Neural crest cell (in vitro differentiated cells): ENCODE measurements at places on chromosomes 12 and 14.

GRCh38 chr14:100069161-100069800 lies 4.1 kb downstream of the EVL start:
- H3K27me3 ChIP-seq, result no peaks in the 10 kb centered on the region
- peaks cover 46% of the 10 kb centered on the region for H3K4me1 ChIP-seq
- DNase-seq, result no peak
- no peak overlapping the region for H3K4me3 ChIP-seq
- H3K36me3 ChIP-seq, result no peaks in the 10 kb centered on the region
- H3K27ac ChIP-seq, result no peak overlapping the region

GRCh38 chr12:95529693-95530225 lies 21.5 kb downstream of the USP44 start:
- H3K4me1 ChIP-seq, result no peaks in the 10 kb centered on the region
- H3K36me3 ChIP-seq, result peaks cover 2% of the 10 kb centered on the region
- H3K27me3 ChIP-seq, result no peaks in the 10 kb centered on the region
- no peak for DNase-seq

DNA sequence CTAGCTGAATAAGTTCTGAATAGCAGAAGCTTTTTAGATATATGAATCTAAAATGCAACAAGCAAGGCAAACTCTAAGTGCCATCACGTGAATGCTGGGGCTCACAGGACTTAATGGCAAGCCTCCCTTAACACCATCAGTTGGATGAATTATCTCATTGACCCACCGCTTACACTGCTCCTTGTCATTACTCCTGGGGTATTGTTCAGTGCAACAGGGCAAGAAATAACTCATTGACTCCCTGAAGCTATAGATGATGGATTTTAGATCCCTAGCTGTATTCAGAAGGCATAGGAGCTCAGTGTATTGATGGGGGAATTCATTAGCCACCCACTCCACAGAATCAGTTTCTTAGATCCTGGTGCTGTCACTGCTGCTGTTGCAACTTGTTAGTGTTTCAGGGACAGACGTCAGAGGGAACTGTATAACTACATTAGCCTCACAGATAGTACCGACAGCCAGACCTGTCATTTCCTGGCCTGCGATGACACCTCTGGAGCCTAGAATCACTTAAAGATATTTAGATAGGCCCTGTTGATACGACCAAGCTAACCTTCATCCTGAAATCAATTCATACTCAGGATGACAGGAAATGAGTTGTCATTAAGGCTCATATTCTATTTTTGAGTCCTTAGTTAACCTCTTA lies 735.3 kb downstream of the DIO2 start:
- no peak overlapping the region for H3K4me3 ChIP-seq
- H3K27me3 ChIP-seq, result no peaks in the 10 kb centered on the region
- H3K4me1 ChIP-seq, result peaks cover 10% of the 10 kb centered on the region
- no peak for DNase-seq
- no peak overlapping the region for H3K27ac ChIP-seq

DNA sequence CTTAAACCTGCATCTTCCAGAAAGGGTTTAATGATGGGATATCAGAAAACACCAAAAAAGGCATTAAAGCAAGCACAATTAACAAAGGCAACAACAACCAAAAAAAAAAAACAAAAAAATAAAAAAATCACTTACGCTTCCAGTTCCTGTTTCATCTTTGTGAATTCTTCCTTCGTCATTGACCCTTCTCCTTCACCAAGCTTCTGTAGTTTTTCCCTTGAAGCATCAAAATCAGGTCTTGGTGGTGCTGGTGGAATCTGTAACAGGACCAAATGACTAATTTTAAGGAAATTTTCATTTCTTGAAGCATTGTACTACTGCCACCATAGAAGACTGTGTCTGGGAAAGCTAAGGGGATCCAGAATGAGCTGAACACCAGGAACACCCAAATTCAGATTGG lies 24.5 kb downstream of the SNX6 start:
- H3K4me3 ChIP-seq, result no peak overlapping the region
- H3K27me3 ChIP-seq, result no peaks in the 10 kb centered on the region

DNA sequence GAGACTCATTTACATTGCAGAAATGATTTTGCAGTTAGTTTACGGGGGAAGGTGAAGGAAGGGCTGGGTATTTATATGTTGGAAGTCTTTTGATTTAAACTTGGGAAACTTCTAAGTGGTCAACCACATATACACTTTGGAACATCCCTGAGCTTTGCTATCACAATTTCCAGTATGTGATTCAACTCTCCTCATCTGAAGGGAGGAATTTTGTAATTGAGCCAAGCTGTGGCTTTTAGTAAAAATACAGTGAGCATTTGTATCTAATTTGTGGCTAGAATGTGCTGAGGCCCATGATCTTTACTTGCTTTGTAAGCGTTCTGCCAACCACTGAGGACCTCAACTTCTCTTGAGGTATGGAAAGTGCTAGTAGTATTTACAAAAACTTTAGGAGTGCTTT lies 235.0 kb upstream of the PDZRN4 start:
- H3K36me3 ChIP-seq, result no peaks in the 10 kb centered on the region
- H3K4me1 ChIP-seq, result no peaks in the 10 kb centered on the region
- DNase-seq, result no peak
- no peak overlapping the region for H3K27ac ChIP-seq
- no peaks in the 10 kb centered on the region for H3K27me3 ChIP-seq
- H3K4me3 ChIP-seq, result no peak overlapping the region
